Mucosa of descending colon (tissue), 3 donors: ENCODE measurements at places on chromosomes 4 and X. TPM values are rescaled to one million over a fixed set of nuclear protein-coding genes. Genes with fewer than 3 reads are reported as not detected.

Gene FAM90A26
- total RNA-seq: not detected

Gene HS6ST2
- 0.38 TPM for total RNA-seq

Gene RCHY1
- 30.5 TPM for total RNA-seq

Gene DIPK2B
- 6.4 TPM for total RNA-seq

GRCh38 chrX:43165343-43165920 lies 387.5 kb upstream of the PPP1R2C start:
- no peak for DNase-seq

DNA sequence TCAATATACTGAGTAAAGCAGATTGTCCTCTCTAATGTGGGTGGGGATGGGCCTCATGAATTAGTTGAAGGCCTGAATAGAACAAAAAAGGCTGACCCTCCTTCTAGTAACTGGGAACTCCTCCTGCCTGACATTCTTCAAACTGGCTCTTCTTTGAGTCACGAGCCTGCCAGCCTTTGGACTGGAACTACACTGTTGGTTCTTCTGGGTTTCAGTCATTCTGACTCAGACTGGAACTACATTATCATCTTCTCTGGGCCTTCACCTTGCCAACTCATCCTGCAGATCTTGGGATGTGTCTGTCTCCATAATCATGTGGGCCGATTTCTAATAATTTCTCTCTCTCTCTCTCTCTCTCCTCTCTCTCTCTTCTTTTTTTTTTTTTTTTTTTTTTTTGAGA lies 26.9 kb upstream of the CT47C1 start:
- DNase-seq: no peak

GRCh38 chr4:128287871-128288688 lies 467 bp upstream of the PGRMC2 start:
- peak; percentile 99 for DNase-seq

GRCh38 chr4:86980230-86980629 lies 45.4 kb downstream of the AFF1 start:
- DNase-seq: no peak

- DNase-seq: no peak
Observed at GRCh38 chr4:3767570-3768288, 1.5 kb downstream of the ADRA2C start.

DNA sequence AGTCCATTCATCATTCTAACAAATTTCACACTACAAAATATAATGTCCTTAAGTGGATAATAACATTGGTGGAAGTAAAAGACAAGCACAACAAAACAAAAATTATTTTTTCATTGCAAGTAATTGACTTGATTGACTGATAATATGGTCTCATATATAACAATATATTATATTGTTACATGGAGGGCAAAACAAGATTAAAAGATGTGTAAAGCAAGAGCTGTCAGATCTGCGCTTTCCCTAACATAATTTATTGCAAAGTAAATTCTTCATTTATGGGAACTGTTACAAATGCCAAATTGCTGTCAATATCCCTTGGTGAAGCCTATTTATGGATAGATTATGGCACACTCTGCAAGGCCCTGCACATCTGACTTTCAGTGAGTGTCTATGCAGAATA lies 233.6 kb downstream of the PCDH7 start:
- no peak for DNase-seq

DNA sequence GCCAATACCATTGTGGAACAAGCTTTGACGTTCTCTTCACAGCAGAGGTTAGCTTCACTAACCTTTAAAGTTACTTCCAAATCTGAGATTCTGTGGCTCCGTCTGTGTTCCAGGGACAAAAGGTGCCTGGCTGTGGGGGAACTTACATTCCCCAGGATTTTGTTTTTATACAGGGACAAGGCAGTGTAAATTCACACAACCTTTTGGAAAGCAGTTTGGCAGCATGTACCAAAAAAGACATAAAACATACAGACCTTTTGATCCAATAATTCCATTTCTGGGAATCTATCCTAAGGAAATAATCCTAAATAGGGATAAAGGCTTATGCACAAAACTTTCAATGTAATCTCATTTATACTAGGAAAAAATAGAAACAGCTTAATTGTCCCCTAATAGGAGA lies 8.9 kb upstream of the C1QTNF7 start:
- DNase-seq: no peak

DNA sequence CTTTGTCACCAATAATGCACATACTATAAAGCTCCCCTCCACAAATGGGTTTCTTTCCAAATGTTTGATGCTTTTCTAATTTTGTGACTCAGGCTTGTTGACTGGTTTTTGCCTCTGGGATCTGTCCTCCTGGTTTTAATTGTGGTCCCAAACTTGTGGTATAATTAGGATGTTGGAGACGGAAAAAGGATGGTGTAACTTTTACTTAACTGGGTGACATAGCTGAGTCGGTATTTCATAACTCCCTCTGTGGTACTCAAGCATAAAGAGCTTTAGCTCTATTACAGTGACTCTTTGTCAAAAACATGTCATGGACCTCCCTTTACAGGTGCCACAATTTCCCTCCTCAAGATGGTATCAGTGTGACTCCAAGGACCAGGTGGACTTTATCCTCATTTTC lies 119.7 kb upstream of the RBPJ start:
- no peak for DNase-seq

- DNase-seq: no peak
Observed at GRCh38 chr4:37816719-37817118, 9.8 kb upstream of the PGM2 start.

GRCh38 chr4:126057371-126057770 lies 742.6 kb downstream of the FAT4 start:
- no peak for DNase-seq
